ENCODE measurements at places on chromosomes 13 and 19.
A peak's percentile ranks its signal among the peaks of the same experiment; 100 is the strongest.

DNA sequence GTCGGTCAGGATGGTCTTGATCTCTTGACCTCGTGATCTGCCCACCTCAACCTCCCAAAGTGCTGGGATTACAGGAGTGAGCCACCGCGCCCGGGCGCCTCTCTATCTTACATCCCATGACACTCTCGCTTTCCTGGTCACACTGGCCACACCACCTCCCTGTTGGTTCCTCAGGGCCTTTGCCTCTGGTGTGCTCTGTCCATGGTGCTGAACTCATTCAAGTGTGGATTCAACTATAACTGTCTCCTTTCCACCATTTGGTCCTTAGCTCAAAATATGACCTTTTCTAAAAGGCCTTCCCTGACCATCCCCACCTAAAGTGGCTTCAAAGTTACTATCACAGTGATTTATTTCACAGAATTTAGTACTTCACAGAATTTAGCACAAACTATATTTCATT is 3.7 kb upstream of the SMIM17 start:
- DNase-seq, result no peak

DNA sequence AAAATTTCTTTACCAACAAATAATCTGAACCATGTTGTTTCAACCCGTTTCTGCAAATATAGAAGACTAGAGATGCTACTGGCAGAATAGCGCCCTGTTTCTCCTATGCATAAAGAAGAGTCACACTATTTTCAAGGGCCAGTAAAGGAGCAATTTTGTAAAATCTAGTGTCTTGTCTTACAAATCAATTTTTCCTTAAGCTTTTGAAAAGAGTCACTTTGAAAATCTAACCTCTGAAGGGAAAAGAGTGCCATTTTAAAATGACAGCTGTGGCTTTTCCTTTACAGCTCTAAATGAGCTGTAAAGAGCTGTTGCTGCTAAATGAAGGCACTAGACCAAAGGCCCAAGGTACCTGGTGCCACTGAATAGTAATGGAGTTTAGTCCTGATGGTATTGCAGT is 16.9 kb upstream of the GTF2F2 start:
- no peak for DNase-seq

- peak; percentile 7 for DNase-seq
Observed at GRCh38 chr13:31538067-31539042, 201.0 kb upstream of the RXFP2 start.

GRCh38 chr13:100646030-100646673 is 28.4 kb downstream of the TMTC4 start:
- no peak for DNase-seq

- no peak for DNase-seq
Observed at GRCh38 chr13:58531614-58532013, 900.1 kb downstream of the PCDH17 start.

DNA sequence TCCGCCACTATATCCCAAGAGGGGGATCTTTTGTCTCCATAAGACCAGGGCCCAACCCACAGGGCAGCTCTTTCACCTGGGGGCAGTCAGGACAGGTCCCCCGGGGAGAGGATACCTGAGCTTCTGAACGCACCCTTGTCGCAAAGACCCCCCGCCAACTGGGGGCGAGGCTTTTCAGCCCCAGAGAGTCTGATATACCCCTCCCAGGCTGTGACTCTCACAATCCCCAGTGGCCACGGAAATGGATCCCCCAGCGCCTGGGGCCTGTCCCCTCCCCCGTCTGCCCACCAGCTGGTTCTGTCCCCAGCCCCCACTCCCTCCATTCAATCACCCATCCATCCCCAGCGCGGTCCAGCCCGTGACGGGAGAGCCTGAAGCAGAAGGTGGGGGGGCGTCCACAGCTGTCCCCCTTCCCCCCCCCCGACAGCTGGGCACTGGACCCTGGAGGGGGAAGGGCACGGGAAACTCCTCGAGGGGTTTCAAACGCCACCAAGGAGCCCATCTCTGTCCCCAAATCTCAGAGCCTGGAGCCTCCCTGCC is 823 bp downstream of the DOCK6 start:
- DNase-seq, result no peak

Data from iPS DF 6.9 (cell line).